ENCODE measurements at places on chromosomes 6 and 20.

GRCh38 chr6:8268156-8268555 lies 165.8 kb upstream of the EEF1E1 start:
- DNase-seq = no peak

DNA sequence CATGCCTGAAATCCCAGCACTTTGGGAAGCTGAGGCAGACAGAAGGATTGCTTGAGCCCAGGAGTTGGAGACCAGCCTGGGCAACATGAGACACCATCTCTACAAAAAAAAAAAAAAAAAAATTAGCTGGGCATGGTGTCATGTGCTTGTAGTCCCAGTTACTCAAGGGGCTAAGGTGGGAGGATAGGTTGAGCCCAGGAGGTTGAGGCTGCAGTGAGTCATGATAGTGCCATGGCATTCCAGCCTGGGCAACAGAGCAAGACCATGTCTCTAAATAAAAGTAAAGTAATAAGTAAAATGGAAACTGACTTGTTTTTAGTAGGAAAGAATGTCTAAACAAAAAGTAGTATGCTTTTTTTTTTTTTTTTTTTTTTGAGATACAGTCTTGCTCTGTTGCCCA lies 240.7 kb downstream of the ARID1B start:
- no peak for DNase-seq

DNA sequence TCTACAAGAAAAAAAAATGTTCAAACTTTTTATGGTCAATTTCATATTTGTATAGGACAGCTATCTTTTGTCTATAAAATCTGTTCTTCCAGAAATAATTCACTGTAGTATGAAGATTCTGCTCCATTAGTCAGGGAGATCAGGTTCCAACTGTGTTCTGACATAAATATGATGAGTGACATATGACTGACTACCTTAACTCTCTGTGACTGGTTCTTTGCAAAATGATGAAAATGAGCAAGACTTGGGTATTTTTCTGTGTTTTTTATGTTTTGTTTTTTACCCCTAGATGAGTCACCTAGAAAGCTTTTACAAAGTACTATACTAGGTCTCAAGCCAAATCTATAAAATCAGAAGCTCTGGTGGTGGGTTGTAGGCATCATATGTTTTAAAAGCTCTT lies 229.6 kb downstream of the MMUT start:
- no peak for DNase-seq

GRCh38 chr20:33664085-33664761 lies 2.1 kb downstream of the C20orf144 start:
- DNase-seq = no peak

DNA sequence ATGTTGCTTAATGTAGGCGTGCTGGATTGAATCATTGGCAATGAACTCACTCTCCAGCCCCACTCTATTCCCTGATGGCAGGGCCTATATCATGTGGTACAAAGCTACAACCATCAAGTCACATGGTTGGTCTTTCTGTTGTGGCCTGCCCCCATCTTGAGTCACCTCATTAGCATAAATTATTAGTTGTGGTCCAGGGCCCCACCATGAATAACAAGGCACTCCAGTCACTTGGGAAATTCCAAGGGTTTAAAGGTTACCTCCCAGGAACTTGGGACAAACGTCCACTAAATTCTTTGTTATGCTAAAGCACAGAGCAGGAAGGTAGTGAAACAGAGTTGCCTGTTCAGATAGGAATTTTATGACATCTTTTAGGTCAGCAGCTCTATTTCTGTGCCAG lies 193.7 kb downstream of the SLC35F1 start:
- DNase-seq = no peak

DNA sequence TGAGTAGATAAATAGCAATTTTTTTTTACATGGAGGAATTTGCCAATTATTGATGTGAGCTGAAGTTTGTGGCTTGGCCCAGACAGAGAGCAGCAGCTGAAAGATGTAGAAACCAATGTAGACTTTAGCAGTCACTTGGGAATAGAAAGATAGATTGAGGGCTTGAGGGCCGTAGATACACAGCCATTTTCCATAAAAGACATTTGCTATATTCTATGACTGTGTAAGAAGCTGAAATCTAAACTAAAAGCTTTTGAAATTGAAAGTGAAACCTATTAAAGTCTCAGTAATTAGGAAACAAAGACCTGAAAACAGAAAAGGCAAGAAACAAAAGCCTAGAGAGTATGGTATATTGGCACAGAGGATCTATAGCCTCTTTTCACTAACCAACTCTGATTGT lies 332.7 kb downstream of the CENPW start:
- no peak for DNase-seq

DNA sequence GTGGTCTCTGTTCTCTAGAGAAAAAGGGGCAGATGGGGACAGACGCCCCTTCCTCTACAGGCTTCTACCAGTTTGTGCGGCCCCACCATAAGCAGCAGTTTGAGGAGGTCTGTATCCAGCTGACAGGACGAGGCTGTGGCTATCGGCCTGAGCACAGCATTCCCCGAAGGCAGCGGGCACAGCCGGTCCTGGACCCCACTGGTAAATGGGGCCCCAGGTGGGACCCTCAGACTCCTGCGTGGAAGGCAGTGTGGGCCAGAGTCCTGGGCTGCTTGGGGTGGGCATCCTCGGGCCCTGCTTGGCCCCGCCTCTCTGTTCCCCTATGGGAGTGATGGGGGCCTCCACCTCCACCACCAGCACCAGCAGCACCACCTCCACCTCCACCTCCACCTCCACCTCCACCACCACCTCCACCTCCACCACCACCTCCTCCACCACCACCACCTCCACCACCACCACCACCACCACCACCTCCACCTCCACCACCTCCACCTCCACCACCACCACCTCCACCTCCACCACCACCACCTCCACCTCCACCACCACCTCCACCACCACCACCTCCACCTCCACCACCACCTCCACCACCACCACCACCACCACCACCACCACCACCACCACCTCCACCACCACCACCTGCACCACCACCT lies 3.2 kb upstream of the TNFRSF6B start:
- DNase-seq = no peak

GRCh38 chr6:3963426-3963825 lies 114.3 kb downstream of the FAM50B start:
- DNase-seq = no peak

DNA sequence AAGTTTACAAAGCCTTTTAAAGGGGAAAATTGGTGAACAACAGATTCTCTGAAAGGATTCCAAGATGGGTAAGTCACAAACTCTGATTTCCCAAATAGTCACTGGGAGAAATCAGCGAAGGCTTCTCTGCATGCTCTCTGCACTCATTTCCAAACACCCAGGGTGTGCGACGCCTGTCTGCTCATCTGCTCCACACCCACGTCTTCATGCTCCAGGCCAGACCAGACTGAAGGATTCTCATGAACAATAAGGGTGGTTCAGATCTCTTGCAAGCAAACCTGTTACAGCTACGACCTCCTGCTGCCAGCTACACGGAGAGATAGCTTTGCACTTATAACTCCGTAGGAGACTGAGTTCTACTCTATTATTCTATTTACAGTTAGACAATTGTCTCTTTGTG lies 1.4 kb downstream of the MC3R start:
- DNase-seq = no peak

DNA sequence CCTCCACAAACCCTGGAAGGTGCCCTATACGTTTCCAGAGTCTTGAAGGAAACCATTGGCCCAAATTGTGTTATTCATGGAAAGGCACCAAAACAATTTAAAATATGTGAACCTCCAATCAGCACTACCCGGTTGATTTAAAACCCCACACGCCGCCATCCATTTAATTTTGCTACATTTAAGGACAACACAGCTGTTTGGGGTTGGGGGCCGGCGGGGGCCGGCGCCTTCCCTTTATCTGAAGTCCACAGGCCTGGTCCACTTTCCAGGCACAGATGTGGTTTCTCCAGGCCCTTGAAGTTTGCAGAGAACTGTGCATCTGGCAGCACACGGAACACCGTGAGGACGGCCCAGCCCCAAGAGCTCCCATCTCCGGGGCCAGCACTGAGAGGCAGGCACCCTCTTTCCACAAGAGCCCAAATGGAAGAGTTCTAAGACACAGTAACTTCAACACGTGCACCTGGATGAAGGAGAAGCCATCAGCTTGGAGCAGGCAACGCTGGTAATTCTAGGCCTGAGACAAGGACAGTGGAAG lies 16.8 kb upstream of the FRMD1 start:
- DNase-seq = no peak

GRCh38 chr6:66623050-66623449 lies 916.0 kb upstream of the EYS start:
- DNase-seq = no peak

DNA sequence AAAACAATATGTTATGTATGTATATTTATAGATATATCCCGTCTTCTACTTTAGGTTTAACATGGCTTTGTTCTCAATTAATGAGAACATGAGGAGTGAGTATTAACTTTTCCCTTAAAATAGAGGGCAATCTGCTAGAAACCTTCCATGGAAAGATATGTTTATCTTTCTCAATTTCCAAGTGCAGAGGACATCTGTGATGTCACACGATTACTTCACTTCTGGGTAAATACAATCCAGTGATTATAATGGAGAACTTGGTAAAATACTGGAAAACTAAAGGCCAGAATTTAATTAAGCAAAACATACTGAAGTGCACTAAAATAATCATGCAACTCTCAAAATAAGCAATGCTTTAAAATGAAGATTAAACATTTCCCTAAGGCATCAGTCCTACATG lies 11.9 kb upstream of the MRAP2 start:
- DNase-seq = no peak

- DNase-seq = no peak
These were observed 254.5 kb downstream of the TMEM242 start for GRCh38 chr6:157068691-157069324.

DNA sequence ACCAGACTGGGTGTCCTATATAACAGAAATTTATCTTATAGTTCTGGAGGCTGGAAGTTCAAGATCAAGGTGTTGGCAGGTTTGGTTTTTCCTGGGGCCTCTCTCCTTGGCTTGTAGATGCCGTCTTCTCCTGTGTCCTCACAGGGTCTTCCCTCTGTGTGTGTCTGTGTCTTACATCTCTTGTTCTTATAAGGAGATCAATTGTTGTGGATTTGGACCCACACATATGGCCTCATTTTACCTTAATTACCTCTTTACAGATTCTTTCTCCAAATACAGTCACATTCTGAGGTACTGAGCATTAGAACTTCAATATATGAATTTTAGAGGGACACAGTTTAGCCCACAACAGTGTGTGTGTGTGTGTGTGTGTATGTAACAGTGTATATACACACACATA lies 74.5 kb downstream of the EDN1 start:
- no peak for DNase-seq

GRCh38 chr6:48542191-48542590 lies 431.2 kb upstream of the PTCHD4 start:
- DNase-seq = no peak

DNA sequence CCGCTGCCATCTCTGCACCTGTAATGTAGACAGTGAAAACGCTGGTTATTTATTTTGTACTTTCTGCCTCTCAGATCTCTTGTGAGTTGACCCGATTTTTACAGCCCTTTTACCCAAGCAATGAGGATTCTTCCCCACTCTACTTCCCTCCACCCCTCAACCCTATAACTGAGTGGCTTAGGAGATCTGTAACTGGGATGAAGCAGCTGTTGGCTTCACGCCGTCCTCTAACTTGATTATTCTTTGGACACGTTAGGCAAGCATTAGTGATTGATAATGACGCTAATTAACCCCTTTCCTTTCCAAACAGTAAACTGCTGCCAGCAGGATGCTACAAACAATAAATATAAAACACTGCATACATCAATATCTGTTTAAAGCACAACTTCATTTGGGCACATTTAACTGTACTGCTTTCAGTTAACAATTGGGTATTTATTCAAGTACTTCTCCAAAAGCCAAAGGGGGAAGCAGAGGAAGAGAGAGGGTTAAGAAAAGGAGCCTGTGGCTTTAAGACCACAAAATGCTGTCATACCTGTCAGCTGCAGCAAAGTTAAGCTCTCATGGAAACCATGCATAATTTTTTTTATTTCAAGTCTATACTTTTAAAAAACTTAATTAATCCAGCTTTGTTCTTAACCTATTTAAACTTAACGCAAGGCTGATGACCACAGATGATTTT lies 21.2 kb downstream of the TFAP2A start:
- no peak for DNase-seq

DNA sequence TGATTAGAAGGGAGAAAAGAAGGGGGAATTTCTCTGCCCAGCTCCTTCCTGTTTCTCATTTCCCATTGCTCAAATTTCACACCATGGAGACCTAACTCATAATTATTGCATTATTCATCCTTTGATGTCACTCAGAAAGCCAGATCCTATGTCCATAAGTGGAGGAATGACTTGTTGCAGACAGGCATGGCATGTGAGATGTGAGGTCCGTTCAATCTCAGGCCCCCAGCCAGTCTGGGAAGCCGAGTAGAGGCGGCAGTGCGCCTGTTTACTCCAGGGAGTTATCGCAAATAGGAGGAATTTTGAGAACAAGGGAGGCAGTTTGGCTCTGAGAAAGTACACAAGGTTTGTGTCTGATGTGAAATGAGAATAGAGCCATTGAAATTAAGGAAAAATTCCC lies 26.9 kb upstream of the MOCS1 start:
- DNase-seq = no peak

DNA sequence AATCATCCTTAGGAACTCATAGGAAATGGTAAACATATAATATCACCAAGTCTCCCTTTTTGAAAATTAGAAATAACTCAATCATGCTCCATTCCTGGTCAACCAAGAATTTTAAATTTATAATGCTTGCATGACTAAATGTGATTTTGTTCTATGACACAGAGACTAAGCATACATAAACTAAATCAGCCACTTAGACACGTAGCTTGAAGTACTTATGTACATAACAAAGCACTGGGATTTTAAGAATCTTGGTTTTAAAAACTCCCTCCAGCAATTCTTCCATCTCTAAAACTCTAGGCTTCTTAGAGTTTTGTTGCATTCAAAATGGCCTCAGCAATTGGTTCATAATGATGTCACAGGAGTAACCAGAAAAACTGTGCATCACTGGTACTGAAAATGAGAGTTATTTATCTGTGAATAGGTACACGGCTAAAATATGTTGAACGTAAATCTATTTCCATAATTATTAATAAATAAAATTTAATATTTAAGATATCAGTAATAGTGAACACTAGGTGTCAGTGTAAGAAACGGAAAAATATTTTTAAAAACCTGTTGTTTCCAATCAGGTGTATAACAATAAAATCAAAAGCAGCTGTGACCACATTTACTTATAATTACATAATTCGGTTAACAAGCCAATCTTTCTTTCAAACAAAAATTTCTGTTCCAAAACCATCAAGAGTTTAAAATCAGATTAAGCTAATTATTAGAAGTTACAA lies 241.6 kb upstream of the RUNX2 start:
- DNase-seq = no peak

GRCh38 chr6:31574106-31575061 lies 981 bp upstream of the TNF start:
- no peak for DNase-seq

GRCh38 chr20:57943291-57943690 lies 233.5 kb upstream of the PMEPA1 start:
- DNase-seq = no peak

- no peak for DNase-seq
These were observed 34.3 kb upstream of the FOXC1 start for GRCh38 chr6:1575210-1576041.

- no peak for DNase-seq
These were observed 151.7 kb upstream of the RPS6KA2 start for GRCh38 chr6:166778776-166779175.

GRCh38 chr6:54060286-54060685 lies 51.0 kb upstream of the MLIP start:
- DNase-seq = peak; percentile 40
